Right atrium auricular region (tissue), 2 donors: ENCODE measurements at places on chromosomes 1 and 21. TPM values are rescaled to one million over a fixed set of nuclear protein-coding genes. Genes with fewer than 3 reads are reported as not detected.

DNA sequence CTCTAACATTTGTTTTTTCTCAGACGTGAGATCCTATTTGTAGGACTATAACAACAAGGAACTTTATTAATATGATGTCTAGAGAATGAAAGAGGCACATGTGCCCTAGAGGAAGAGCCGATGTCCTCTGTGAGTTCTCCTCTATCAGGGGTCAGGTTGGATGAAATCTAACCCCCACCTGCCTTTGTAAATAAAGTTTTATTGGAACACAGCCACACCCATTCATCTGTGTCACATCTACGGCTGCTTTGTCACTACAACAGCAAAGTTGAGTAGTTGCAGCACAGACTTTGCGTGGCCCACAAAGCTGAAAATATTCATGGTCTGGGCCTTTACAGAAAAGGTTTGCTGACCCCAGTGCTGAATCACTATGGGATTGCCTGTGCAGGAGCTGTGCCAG lies 571 bp upstream of the CAPN9 start:
- DNase-seq, result no peak
- H3K4me1 ChIP-seq, result no peaks in the 10 kb centered on the region
- no peaks in the 10 kb centered on the region for H3K36me3 ChIP-seq
- H3K27ac ChIP-seq, result no peak overlapping the region
- no peaks in the 10 kb centered on the region for H3K27me3 ChIP-seq

DNA sequence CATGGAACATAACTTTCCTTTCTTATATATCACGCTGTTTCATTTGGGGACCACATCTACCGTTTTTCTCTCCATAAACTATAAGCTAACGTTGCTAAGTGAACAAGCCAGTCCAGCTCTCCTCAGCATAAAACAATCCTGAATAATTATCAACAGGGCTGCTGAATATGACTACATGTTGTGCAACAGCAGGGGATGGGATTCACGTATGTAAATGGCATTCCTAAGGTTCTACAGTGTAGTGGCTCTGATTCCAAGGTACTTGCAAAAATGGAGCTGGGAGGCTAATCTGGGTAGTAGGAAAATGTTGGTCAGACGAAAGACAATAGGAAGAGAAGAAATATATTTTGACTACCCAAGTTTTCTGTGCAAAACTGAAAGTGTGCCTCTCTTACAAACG lies 262.8 kb downstream of the RWDD3 start:
- H3K4me1 ChIP-seq, result no peaks in the 10 kb centered on the region
- no peak for DNase-seq
- no peak overlapping the region for H3K27ac ChIP-seq
- H3K27me3 ChIP-seq, result no peaks in the 10 kb centered on the region

- H3K27ac ChIP-seq, result no peak overlapping the region
- no peaks in the 10 kb centered on the region for H3K27me3 ChIP-seq
- no peak overlapping the region for H3K4me3 ChIP-seq
- H3K4me1 ChIP-seq, result peaks cover 8% of the 10 kb centered on the region
- no peak for DNase-seq
Observed at GRCh38 chr1:52938183-52938451, 11.0 kb downstream of the SCP2 start.

- no peaks in the 10 kb centered on the region for H3K4me1 ChIP-seq
- no peak for DNase-seq
- no peaks in the 10 kb centered on the region for H3K27me3 ChIP-seq
Observed at GRCh38 chr1:50023292-50024159, at the start of gene AGBL4. AGBL4 (minus strand) TSS chr1:50023954.

DNA sequence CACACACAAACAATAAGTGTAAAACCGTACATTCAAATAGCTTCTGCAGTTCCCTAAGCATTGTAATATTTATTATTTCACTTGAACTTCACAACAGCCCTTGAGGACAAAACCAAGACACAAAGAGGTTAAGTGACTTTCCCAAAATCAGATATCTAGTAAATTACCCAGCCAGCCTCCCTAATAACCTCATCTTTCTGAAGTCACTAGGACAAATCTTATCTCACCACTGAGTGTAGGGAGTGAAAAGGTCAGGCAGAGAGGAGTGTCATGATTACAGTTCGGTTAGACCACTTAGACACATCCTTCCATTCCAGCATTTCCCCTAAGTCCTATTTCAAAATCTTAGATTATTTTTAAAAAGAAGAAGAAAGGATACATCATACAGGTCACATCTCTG lies 377.3 kb upstream of the NFIA start:
- no peaks in the 10 kb centered on the region for H3K36me3 ChIP-seq
- H3K4me1 ChIP-seq, result no peaks in the 10 kb centered on the region
- no peak overlapping the region for H3K27ac ChIP-seq
- no peak overlapping the region for H3K4me3 ChIP-seq

MPZ gene
- total RNA-seq, result 1.7 TPM
